ENCODE measurements at places on chromosomes 6 and 20.

DNA sequence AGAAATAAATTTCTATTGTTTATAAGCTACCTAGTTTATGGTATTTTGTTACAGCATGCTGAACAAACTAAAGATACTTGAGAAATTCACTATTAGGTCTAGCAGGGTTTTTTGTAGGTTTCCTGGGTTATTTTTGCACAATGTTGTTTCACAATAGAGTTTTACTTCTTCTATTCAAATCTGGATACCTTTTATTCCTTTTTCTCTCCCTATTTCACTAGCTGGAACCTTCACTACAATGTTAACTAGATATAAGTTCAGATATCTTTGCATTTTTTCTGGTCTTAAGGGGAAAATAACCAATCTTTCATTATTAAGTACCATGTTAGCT, 237.7 kb upstream of the CITED2 start:
- no peak for DNase-seq

GRCh38 chr6:46772016-46772415, 21.2 kb upstream of the MEP1A start:
- no peak for DNase-seq

- DNase-seq = no peak
Measured at GRCh38 chr20:61856626-61857413, 208.9 kb downstream of the TAF4 start.

GRCh38 chr6:25485821-25486534, 166.0 kb upstream of the SCGN start:
- no peak for DNase-seq

- no peak for DNase-seq
Measured at GRCh38 chr20:3550837-3551236, 80.0 kb downstream of the ATRN start.

DNA sequence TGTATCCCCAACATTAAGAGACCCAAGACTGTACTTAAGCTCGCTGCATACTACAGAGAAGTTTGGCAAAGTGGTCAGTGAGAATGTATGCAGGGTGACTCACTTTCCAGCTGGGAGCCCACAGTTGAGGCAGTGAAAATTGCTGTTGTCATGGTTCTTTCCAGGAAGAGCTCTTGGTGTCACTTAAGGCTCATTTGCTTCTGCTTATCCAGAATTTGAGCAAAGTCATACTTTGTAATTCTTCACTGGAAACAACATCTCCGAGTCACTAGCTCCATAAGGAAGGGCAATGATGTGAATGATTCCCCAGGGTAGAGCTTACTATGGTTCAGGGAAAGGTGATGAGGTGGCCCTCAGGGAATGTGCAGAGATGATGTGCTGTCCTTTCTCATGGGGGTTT, 65.4 kb upstream of the FBXL4 start:
- no peak for DNase-seq

DNA sequence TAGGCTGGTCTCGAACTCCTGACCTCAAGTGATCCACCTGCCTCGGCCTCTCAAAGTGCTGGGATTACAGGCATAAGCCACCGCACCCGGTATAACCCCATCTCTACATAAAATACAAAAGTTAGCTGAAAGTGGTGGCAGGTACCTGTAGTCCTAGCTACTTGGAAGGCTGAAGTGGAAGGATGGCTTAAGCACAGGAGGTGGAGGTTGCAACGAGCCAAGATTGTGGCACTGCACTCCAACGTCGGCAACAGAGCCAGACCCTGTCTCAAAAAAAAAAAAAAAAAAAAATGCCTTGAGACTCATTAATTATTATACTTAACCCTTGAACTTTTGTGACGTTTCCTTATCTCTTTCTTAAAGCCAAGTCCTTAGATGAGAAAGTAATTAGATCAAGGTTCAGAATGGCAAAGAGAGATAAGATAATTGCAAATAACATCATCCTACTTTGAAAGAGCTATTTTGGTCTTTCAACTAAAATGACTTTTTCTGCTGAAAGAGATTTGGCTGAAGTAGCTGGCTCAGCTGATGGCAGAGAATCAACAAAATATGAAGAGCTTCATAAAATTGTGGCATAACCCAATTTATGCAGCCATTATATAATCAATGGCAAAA, 4.7 kb upstream of the SHLD1 start:
- no peak for DNase-seq

GRCh38 chr6:41840326-41840725, 52.8 kb downstream of the TOMM6 start:
- DNase-seq = no peak
